ENCODE measurements at places on chromosomes 12 and 14.

DNA sequence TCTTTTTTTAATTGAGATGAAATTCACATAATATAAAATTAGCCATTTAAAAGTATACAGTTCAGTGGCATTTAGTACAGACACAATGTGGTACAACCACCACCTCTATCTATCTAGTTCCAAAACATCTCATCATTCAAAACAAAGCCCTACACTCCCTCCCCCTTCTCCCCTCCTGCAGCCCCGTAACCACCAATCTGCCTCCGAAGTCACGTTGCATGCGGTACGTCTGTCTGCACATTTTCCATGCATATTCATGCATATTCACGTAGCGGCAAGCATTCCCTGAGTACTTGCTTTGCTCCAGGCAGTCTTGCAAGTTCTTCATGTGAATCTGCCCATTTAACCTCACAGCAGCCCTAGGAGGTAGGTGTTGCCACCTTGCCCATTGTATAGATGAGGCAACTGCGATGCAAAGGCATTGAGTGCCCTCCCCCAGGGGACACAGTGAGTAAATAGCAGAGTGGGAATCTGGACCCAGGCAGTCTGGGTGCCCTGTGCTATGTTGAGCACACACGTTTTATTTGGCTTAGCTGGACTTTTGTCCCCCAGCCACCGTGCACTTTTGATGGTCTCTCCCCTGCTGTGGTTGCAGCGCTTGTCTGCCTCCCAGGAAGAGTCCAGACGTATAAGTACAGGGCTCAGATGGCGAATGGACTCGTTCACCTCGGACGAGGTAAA is 43.4 kb downstream of the RIN3 start:
- no peak for DNase-seq

DNA sequence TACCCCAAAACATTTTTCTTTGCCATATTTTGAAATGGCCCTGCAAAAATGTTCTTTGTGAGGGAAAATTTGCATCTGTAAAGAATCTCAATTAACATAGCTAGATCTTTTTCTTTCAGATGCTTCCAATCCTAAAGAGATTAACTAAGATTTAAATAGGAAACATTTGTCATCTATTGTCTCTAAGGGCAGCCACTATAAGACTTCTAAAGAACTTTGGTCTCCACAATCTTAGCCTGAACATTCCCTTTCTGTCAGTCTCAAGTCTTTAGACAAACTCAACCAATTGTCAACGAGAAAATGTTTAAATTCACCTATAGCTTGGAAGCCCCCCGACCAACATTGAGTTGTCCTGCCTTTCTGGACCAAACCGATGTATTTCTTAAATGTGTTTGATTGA is 71.1 kb upstream of the RASSF8 start:
- DNase-seq, result no peak

DNA sequence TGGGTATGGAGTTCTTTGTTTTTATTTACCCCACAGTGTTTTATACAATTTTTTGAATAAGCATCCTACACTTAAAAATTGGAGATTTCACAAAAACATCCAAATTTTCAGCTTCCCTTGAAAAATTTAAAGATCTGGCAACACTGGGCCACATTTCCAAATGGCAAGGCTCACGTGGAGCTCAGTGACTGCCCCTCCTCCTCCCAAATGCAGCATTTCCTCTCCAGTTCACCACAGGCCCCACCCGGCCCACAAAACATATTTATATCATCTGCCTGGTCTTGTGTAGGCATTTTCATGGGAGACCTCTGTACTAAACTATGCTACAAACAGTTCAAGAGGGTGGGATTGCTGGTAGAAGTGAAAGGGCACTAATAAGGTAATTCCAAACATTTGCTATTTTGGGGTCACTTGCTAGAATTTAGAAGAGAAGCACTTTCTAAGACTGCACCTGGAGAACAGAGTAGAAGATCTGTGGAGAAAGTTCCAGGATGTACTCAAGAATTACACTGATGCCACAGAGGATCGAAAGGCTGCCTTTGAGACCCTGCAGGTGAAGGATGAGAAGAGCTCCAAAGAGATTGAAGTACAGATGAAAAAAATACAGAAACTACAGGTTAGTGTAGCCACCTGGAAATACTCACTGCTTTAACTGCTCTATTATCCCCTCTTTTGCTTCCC is 7.3 kb downstream of the FKBP11 start:
- no peak for DNase-seq

GRCh38 chr14:35879654-35880249 is 53.6 kb downstream of the BRMS1L start:
- DNase-seq, result no peak

- peak; percentile 2 for DNase-seq
These were observed 12.2 kb upstream of the ITPR2 start for GRCh38 chr12:26845057-26845666.

DNA sequence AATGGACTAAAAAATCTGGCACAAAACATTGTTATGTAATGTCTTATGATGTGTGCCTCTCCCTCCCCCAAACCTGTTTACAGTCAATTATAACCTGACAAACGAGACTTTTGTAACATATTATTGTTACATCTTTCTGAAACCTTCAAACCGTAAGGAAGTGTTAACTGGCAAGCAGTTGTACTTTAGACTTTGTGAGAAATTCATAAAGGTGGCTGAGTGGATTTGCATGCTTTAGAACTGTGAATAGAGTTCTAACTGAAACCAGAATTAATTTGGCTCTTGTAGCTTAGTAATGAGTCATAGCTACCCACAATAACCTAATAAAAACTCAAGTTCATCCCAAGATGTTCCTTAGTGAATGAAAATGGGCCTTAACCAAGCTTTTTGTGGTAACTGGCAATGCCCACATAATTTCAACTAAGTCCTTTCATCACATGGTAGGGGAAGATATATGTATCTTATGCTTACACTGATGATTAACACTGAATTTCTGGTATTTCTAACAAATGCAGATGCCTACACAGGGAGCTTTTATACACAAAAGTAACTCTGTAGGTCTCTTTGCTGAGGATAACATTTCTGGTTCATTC is 29.7 kb downstream of the RAD9B start:
- no peak for DNase-seq

Measured in stimulated activated CD4-positive, alpha-beta T cell treated with anti-CD3 and anti-CD28 coated beads, TNF-alpha, amount 100 ng/mL, for 24 hours (primary cell).